Stimulated activated naive CD8-positive, alpha-beta T cell treated with anti-CD3 and anti-CD28 coated beads, Interleukin-15, Interleukin-2, amounts not matched to agents 100 U/mL and 50 U/mL, for 24 hours (primary cell): ENCODE measurements at places on chromosomes 7 and 10.

GRCh38 chr10:43380610-43381222 lies 9.3 kb downstream of the FXYD4 start:
- no peak for DNase-seq

DNA sequence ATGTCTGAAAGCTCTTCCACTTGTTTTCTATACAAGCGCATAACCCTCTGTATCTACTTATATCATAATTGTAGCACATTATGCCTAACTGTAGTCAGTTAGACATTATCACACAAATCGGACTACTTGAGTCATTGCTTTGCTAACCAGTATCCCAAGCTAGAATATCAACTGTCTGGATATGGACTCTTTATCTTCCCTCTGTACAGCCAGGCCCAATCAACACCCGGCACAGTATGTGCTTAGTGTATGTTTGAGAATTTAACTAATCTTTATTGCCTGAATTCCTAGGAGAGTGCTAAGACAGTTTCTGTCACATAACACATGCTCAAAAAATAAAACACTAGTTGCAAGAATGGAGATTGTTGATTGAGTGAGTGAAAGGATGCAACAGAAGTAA lies 211.2 kb downstream of the ARL4A start:
- DNase-seq: no peak

GRCh38 chr7:29508608-29509007 lies 55.0 kb upstream of the PRR15 start:
- no peak for DNase-seq

DNA sequence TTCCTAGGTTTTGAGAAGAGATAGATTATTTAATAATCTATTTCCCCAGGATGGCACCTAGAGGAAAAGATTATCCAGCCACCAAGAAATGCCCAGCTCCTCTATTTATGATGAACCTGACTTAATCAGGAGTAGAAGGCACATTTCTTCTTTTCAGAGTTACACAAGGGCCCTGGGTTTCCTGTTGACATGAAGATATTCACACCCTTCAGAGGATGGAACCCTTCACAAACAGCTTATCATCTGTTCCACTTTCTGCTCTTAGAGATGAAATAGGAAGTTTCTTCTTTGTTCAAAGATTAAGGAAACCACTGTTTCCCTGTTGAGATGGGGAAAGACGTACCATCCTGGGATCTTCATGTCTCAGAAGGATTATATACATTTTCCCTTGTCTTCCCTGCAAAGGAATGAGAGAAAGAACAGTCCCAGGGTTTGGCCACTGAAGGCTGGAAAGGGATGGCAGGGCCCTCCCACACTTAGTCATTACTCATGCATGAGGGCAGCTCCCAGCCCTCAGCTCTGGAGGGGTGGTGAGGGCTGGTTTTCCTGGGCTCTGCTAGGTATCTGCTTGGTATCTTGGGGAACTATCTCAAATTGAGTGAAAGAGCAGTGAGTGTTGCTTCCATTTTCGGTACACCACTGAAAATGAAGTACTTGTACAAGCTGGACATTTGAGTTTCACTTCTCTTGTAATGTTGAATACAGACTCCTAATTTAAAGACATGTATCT lies 64.0 kb downstream of the MTPAP start:
- DNase-seq: no peak

DNA sequence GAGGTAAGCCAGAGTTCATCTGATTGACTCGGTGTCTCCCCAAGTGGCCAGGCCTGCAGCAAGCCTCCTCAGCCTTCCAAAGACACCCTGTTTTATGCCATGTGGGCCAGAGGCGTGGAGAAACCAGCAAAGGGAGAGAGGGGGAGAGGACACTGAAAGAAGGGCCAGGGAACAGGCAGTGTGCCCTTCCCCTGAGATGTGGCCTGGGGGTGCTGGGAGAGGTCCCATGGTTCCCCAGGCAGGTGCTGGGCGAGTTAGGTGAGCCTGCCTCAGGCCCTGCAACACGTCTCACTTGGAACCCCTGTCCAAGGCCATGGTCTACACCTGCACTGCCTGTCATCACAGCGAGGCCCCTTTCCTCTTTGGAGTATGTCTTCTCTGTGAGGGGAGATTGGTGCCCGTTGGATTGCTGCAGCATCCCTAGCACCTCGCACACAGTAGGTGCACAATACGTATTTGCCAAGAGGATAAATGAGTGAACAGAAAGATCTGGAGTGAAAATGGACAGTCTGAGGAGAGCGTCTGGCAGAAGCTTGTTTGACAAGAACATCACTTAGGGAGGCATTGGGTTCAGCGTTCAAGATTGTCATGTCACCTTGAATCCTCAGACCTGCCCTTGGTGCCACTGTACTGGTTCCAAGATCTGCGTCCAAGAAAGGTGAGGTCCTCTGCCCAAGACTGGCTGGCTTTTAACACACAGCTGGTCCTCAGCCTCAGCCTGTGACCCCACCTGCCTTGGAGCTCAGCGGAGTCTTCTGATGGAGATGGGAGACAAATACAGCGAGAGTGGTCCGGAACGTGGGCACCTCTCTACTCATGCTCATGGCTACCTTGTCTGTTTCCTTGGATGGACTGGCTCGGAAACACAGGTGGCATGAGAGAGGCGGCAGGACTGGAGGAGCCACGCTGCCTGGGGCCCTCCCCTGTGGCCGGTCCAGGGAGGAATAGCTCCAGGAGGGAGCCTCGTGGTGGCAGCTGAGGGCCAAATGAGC lies 39.8 kb upstream of the NUB1 start:
- no peak for DNase-seq

DNA sequence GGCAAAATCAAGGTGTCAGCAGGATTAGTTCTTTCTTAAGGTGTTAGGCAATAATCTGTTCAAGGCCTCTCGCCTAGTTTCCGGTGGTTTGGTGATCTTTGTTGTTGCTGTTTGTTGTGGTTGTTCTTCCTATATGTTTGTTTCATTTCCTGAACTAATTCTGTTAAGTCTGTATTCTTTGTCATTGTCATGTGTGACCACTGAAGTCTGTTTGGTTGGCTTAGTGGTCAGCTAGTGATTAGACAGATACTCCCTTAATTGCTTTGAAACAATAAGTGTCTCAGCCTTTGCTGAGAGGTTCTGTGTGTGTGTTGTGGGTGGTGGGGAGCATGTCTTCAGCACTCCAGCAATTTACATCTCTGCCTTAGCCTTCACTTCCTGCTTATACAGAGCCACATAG lies 46.0 kb downstream of the ABCC2 start:
- DNase-seq: no peak

DNA sequence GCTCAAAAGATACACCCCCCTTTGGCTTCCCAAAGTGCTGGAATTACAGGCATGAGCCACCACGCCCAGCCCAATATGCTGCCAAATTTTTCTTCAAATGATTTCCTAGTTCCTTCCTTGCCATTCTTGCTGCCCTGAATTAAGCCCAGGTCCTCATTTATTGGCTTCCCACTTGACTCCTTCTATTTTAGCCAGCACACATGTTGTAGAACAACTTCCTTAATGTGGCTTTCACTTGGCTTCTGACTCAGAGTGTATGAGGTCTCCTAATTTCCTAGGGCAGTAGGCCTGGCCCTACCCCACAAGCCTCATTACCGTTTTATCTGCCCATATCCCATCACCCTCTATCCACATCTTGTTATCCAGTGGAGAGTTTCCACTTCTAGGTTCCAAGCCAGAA lies 21.8 kb upstream of the HIPK2 start:
- DNase-seq: no peak

- no peak for DNase-seq
These were observed 23.1 kb downstream of the DDC start for GRCh38 chr7:50542132-50542531.

DNA sequence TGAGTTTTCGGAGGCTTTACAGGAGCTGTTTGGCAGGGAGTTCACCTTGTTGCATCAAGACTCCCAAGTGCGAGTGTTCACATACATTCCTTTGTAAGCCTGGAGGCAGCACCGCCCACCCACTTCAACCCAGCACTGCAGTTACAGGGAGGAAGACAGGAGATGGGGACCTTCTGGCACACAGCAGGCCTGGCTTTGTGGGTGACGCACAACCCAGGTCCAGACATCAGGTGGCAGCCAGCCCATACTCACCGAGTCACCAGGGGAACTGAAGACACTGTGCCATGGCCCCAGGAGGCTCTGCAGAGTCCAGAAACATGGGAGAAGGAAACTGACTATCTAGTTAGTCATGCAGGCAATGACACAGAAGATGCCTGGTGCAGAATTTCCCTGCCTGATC lies 305.9 kb upstream of the RNF32 start:
- no peak for DNase-seq

- no peak for DNase-seq
These were observed 112.2 kb upstream of the JCAD start for GRCh38 chr10:30171601-30172000.

DNA sequence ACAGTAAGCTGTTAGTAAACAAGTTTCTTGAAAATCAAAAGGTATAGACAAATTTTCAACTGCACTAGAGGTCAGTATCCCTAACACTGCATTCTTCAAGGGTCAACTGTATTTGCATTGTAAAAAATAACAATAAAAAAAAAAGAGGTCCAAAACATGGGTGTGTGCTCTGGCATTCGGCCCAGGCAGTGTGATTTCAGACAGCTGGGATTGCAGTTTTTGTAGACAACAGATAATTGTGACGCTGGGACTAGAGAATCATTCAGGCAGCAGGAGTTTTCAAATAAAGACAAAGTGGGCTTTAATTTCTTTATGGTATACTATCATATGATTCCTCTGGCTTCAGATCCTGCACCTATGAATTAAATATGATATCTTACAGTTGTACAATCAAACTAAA lies 543.2 kb upstream of the SEMA3D start:
- DNase-seq: no peak

- no peak for DNase-seq
These were observed 126.8 kb downstream of the SKIDA1 start for GRCh38 chr10:21398563-21399231.

- no peak for DNase-seq
These were observed 138.0 kb downstream of the ADCY1 start for GRCh38 chr7:45712057-45712689.

GRCh38 chr7:27154901-27155815 lies 1.3 kb downstream of the HOXA7 start:
- peak; percentile 44 for DNase-seq

DNA sequence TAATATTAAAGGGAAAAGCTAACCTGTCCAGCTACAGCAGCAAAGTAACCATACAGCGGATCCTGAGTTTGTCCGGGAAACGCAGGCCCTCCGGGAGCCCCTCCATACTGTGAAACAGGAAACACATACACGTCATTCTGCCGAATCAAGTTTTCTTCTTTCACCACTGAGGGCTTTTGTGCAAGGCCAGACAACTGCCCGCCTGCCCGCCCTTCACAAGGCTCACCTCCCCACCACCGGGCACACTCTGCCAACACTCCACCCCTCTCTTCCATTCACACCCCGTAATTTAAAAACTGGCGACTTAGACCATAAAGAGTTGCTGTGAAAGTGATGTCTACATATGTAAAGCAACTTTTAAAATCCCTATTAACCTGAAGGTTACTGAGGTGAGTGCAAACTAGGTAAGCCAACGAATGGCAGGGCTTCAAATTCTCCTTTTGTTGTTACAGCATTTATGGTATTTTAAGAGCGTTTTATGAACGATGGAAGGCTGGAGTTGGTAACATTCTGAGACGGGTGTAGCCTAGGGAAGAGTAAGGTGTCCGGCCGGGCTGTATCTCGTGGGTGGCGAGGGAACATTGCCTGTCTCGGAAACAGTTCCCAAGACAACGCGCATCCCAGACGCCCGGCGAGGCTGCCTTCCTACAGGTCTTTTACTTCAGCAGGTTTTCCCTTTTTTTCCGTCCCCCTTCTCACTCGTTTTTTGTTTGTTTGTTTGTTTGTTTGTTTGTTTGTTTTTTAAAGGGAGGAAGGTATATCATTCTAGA lies 817 bp downstream of the SRI start:
- peak; percentile 43 for DNase-seq

DNA sequence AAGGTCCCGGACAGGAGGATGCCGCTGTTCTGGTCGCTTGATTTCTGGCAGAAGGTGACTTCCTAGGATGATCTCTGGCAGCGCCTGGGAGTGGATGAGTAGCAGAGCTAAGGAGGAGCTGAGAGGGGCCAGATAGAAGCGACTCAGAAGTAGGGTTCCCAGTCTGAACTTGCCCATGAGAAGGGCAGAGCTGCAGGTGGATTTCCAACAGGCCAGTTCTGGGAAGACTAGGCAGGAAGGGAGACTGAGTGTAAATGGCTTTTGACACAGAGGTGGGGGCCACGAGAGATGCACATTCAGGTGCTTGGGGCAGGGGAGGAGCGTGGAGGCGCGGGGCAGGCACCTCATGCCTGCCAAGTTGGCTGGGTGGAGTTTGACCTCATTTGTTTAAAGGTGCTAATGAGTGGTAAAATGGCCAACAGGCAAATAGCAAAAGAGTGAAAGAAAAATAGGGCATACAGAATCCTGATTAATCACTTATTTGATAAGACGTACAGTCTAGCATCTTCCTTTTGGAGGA lies 58.8 kb downstream of the SHH start:
- DNase-seq: no peak

- no peak for DNase-seq
These were observed 8.8 kb downstream of the STK17A start for GRCh38 chr7:43591558-43592180.

GRCh38 chr7:138468244-138469123 lies 8.4 kb downstream of the TRIM24 start:
- DNase-seq: no peak

- DNase-seq: no peak
These were observed 225.9 kb downstream of the WDR11 start for GRCh38 chr10:121076776-121077715.

DNA sequence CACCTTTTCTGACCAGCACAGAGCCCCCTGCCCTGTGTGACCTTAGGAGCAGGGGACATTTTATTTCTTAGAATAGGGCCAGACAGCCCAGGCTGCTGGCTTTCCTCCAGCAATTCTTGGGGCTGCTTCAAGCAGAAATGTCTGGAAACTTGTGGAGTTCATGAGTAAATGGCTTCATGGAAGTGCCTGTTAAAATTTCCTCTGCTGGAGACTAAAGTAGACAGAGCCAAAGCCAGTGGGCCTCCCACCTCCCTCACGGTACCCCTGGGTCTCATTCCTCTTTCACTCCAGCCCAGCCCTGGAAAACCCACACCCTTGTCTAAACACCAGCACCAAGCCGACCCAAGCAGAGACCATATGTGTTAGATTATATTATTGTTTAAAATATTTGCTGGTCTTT lies 505.5 kb upstream of the ZMIZ1 start:
- no peak for DNase-seq

DNA sequence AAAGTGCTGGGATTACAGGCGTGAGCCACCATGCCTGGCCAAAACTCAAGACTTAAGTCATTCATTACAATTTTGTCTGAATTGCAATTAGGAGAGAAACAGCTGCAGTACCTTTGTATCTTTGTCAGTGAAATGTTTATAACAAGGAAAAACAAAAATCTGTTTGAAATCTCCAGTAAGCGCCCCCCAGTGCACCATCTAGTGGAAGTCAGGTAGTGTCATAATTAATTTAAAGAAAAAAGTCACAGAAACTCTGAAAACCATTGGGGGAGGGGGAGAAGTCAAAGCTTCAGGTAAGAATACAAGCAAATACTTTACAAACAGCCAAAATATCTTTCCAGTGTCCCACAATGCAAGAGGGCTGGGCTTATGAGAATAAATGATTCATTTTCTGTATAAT lies 2.8 kb downstream of the MPP7 start:
- DNase-seq: no peak

- no peak for DNase-seq
These were observed 1.2 kb downstream of the PTEN start for GRCh38 chr10:87864496-87865059.
